ENCODE measurements at places on chromosomes 1 and 21.
A peak's percentile ranks its signal among the peaks of the same experiment; 100 is the strongest.

- DNase-seq: no peak
- H3K4me3 ChIP-seq: no peak overlapping the region
- H3K36me3 ChIP-seq: no peaks in the 10 kb centered on the region
- no peak overlapping the region for H3K27ac ChIP-seq
- no peaks in the 10 kb centered on the region for H3K4me1 ChIP-seq
Measured at GRCh38 chr1:82330330-82330729, 529.6 kb downstream of the ADGRL2 start.

DNA sequence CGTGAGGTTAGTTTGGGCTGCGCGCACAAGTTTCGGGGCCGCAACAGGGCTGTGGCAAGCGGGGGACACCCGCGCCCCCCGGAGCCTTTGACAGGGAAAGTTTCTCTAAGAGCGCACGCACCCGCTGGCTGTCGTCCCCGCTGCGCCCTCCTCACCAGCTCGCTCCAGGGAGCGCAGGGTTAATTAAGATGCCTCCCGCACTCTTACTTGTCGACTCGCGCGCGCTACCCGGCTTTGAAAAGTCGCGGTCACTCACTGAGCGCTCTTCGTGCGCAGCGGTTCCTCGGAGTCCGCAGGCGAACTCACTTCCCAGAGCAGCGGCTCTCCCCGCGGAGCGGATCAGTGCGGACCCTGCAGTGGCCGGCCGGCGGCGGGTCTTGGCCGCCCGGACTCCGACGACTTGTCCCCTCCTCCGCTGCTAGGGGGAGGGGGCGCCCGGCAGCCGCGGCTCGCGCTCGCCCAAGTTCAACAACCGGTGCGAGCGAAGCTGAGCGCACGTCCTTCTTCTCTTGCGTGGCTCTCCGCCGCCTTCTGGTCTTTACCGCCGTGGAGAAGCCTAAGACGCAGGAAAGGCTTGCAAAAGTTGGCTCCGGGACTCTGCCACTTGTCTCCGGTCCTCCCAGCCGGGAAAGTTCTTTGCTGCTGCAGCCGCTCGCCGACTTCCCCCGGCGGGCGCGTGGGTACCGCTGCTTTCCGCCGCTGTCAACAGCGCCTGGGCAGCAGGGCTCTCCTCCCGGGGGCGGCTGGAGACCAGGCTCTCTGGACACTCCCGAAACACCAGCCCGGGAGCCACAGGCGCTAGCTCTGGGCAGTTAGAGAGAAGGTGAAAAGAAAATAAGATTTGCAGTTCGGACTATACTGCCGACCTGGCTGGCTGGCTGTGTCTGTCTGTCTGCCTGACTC is 506 bp downstream of the JUN start:
- peak overlapping the region; percentile 89 for H3K27ac ChIP-seq
- H3K36me3 ChIP-seq: no peaks in the 10 kb centered on the region
- peak overlapping the region; percentile 85 for H3K4me3 ChIP-seq
- H3K4me1 ChIP-seq: peaks cover 28% of the 10 kb centered on the region

GRCh38 chr1:196461521-196461920 is 146.7 kb downstream of the KCNT2 start:
- no peak overlapping the region for H3K27ac ChIP-seq
- no peaks in the 10 kb centered on the region for H3K27me3 ChIP-seq
- no peak for DNase-seq
- no peaks in the 10 kb centered on the region for H3K4me1 ChIP-seq

- H3K27ac ChIP-seq: no peak overlapping the region
- peaks cover 10% of the 10 kb centered on the region for H3K27me3 ChIP-seq
- DNase-seq: peak; percentile 44
- no peak overlapping the region for H3K4me3 ChIP-seq
Measured at GRCh38 chr21:17491716-17492414, 21.0 kb upstream of the CXADR start.

DNA sequence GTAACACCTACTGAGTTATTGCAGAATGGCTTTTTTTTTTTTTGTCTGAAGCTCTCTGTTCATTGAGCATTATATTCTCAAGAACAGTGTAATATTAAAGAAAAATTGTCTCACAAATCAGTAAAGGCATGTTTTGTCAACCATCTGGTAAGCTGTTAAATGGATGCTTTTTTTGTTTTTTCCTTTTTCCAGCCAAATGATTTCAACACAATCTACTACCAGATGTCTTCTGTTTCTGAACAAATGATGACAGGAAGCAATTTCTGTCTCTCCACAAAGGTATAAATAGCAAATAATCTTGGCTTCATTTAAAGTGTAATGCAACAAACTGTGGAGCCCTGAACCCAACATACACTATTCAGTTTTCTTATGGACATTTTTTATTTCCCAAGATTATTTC is 78.6 kb upstream of the RGS2 start:
- DNase-seq: no peak
- no peak overlapping the region for H3K4me3 ChIP-seq
- H3K4me1 ChIP-seq: no peaks in the 10 kb centered on the region
- no peak overlapping the region for H3K27ac ChIP-seq
- H3K36me3 ChIP-seq: no peaks in the 10 kb centered on the region

DNA sequence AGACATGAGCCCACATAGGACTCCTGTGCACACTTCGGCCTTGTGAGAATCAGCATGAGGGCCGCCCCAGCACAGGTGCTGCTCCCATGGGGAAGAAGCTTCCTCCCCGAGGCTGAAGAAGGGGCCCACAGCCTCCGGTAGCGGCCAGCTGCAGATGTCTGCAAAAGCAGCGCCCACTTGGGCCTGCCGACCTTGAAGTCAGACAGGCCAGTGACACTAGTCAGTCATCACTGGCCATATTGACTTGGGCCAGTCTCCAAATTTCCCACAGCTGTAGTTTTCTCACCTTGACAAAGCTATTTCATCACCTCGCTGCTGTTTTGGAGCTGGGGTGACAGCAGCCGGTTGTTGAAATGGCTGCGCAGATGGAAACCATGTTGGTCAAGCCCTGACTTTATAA is 83.0 kb downstream of the RIPK4 start:
- no peak overlapping the region for H3K27ac ChIP-seq
- H3K27me3 ChIP-seq: no peaks in the 10 kb centered on the region
- H3K4me1 ChIP-seq: peaks cover 15% of the 10 kb centered on the region
- H3K36me3 ChIP-seq: no peaks in the 10 kb centered on the region

- DNase-seq: no peak
- no peaks in the 10 kb centered on the region for H3K36me3 ChIP-seq
- H3K27ac ChIP-seq: no peak overlapping the region
- H3K27me3 ChIP-seq: no peaks in the 10 kb centered on the region
Measured at GRCh38 chr1:39154553-39155421, 49.7 kb upstream of the MACF1 start.

- no peak for DNase-seq
- H3K27me3 ChIP-seq: no peaks in the 10 kb centered on the region
- no peak overlapping the region for H3K4me3 ChIP-seq
- no peaks in the 10 kb centered on the region for H3K4me1 ChIP-seq
- H3K27ac ChIP-seq: no peak overlapping the region
Measured at GRCh38 chr1:216075339-216075738, 347.9 kb downstream of the USH2A start.

All from CD14-positive monocyte (primary cell).